Suppressor macrophage treated with lipopolysaccharide for 4 hours (primary cell): ENCODE measurements at places on chromosomes 3 and 15.

DNA sequence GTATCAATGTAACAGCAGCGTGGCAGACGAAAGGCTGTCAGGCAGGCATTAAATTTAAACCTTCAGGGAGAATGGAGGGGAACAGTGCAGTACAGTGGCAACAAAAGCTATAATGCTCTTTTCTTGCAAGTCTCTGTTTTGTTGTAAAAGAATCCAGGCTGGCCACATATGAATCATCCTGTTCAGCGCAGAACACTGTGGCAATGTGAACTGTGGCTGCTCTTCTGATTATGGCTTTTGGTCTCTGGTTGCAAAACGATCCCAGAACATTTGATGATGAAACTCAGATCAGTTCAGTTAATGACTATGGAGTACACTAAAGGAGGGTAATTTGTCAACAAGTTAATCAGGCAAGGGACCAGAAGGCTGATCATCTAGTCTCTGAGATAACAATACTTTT lies 219.7 kb upstream of the SGO1 start:
- DNase-seq, result no peak

DNA sequence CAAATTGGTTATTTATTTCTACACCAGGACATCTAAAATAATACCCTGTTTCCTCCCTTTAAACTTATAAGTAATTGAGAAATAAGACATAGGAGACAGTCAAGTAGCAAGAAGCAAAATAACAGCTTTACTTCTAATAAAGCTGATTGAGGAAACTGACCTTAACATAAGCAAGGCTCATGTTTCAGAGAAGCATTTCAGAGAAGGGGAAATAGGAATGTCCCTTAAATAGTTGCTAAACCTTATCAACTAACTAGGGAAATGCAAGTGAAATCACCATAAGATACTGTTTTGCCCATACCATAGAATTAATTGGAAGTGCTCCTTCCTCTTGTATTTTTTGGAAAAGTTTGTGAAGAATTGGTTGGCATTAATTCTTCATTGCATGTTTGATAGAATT lies 84.9 kb downstream of the B3GALNT1 start:
- peak; percentile 62 for DNase-seq

- no peak for DNase-seq
Measured at GRCh38 chr3:51374456-51374855, 10.6 kb upstream of the MANF start.

- DNase-seq, result no peak
Measured at GRCh38 chr3:13666781-13667709, 118.1 kb downstream of the FBLN2 start.

DNA sequence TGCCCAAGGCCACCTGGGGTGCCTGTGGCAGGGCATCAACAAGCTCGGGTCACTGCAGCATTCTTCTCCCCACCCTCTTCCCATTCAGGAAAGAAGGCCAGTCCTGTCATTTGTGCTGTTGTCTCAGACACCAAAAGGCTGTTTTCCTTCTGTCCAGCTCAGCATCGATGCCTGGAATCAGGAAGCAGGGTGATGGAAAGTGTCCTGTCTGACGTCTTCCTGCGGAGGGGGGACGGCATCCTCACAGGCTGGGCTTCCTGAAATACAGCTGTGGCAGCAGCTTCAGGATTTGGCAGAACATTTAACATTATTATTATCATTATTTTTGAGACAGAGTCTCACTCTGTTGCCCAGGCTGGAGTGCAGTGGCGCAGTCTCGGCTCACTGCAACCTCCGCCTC lies 33.0 kb upstream of the ANKDD1A start:
- peak; percentile 73 for DNase-seq

DNA sequence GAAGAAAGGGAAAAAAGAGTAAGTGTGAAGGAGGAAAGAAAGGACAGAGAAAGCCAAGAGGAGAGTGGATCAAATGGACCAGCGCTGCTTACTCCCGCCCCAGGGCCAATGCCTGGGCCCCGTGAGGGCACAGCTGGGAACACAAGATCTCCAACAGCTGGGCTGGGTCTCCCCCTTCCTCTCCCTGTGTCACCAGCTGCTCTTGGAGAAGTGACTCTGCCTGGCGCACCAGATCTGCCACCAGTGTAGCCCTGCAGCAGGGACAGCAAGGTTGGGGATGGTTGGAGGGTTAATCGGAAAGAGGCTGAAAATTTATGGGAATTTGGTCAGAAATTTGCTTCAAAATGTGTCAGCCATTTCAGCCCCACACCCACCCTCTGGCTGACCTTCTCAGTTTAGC lies 8.4 kb downstream of the CDAN1 start:
- DNase-seq, result no peak

- peak; percentile 77 for DNase-seq
Measured at GRCh38 chr15:59185725-59186124, 20.9 kb upstream of the LDHAL6B start.

DNA sequence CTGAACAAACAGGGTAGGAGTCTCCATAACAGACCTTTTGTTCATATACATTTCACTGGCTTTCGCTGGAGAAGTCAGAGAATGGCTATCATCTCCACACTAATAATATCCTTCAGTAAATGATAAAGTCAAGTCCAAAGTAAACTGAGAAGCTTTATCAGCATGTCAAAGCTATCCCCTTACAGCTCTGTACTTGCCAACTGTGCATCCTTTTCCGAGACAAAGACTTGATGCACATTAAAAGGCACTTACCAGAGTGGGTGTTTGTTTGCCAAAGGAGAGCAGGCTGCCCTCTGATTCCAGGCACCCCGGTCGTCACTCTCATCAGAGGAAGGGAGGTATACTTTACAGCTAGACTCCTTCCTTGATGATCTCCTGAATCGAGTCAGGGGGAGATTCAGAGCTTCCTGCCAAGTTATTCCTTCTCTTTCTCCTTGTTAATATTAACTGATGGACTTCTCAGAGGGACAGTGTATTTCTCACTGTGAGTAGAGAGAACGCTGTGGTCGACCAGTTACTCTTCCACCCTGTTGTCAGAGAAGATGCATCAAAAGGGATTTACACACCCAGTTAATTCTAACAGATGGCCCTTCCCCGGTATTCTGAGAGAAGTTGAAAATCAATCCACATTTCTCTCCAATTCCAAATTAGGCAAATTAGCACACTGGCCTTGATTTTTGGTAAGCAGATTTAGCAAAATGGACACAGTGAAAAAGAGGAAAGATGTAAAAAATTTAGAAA lies 504.7 kb upstream of the NR2F2 start:
- no peak for DNase-seq

DNA sequence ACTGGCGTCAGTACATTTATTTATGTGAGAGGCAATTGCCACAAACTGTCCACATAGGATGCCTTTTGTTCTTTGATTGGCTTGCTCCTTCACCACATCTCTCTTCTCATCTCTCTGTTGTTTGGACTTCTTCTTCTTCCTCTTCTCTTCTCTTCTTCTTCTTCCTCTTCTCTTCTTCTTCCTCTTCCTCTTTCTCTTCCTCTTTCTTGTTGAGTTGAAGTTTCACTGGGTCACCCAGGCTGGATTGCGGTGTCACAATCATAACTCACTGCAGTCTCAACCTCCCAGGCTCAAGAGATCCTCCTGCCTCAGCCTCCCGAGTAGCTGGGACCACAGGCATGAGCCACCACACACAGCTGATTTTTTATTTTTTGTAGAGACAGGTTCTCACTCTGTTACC lies 67.7 kb upstream of the GSK3B start:
- peak; percentile 37 for DNase-seq

GRCh38 chr3:190840146-190840545 lies 22.3 kb downstream of the GMNC start:
- no peak for DNase-seq

DNA sequence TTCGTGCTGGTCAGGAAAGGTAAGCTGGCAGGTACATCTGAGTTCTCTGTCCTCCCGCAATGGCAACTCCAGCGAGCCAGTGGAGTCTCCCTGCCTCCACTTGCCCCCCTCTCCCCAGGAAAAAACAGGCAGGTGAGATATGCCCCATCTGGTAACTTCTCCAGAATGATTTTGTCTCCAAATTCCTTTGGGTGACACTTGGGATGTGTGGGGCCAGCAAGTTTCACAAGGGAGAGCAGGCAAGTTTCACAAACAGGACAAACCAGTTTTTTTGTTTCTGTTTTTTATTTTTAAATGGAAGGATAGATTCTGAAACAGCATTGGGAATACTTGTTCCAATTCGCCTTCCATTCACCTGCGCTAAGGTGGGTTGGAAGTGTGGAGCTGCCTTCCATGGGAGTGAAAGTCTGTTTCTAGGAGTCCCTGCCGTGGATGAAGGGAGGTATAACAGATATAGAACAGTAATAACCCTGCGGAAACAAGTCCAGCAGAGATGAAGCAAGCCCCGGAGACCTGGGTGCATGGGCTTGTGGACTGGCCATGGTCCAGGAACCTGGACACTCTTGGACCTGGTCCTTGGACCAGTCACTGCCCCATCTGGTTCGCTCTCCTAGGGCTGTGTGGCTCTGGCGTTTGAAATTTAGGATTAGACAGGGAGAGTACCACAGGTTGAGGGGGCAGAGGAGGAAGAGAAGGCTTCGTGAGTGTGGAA lies 22.9 kb upstream of the KIF23 start:
- no peak for DNase-seq

DNA sequence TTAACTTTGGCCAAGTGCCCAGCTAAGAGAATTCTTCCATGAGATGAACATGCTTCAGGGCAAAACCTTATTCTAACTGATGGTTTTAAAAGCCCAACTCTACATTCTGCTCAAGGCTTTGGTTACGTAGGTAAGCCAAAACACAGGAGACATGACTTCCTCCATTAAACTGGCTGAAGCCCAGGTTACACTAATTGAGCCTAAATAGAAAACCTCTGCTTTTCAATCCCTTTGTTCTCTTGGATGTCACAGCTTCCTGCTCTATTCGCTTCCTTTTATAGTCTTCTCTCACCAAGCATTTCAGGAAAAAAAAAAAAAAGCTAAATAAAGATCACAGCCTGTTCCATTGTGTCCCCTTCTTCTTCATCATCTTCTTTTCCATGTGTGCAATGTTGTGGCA lies 420.4 kb downstream of the TIGIT start:
- DNase-seq, result no peak

GRCh38 chr15:52021128-52021671 lies 2.2 kb downstream of the MAPK6 start:
- DNase-seq, result peak; percentile 91
